ENCODE measurements at places on chromosomes 13 and 19.

DNA sequence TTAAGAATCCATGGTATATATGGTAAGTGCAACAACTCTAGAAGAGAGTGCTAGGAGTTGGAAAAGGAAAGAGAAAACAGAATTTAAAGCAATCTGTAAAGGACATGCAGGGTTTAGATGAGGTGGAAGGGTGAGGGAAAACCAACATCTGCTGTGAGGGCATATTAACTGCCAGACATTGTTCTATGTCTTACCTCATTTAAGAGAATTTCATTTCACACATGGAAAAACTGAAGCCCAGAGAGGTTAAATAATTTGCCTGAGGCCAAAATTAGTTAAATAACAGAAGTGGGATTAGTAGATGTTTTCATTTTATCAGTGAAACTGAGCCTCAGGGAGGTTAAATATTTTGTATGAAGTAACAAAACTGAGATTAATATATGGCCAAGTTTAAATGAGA is 7.4 kb upstream of the USPL1 start:
- DNase-seq: no peak

DNA sequence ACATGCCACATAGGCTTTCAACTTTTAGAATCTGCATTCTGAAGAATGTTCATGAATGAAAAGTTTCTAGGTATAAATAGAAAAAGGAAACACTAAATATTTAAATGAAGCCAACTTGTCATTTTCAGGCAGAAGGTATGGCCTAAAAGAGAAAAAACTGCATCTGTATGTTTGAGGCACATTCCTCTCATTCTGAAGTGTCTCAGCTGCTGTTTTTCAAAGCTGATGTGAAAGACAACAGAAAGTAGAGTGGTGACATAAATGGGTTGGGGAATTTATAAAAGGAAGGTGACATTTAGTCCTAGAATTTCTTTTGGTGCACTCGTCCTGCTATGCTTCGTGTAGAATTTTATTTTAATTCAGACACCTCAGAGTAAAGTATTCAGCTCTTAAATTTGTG is 539.6 kb upstream of the SLITRK5 start:
- DNase-seq: no peak

DNA sequence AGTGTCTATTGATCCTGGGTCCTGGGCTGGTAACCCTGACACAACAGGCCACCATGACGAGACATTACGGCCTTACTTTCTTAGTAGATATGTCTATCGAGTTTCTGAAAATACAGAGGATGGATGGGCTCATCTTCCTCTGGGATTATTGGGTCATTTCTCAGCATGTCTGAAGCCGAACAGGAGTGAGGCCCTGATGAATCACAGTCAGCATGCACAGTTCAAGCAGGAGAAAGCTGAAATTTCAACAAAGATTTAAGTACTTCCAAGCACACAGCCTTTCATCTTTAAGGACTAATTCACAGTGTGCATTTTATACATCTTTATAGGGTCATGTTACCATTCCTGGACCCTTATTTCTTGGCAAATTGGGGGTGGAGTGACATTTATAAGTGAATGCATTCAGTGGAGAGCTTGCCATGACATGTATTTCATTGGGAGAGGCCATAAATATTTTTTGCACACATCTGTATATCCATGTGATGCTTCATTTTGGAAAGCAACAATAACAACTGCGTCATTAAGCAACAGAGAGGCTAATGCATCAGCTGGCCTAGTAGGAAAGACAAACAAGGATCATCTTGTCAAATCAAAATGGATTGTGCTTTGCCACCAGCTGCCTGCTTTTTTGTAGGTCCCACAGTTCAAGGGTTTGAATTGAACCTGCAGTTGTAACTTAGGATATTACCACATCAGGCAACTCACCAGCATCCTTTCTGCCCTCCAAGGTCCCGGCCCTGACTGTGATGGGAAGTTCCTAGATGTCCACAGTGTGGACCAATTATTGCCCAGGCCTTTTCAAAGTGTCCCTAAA is 143.5 kb downstream of the DNAJC15 start:
- no peak for DNase-seq

- peak; percentile 38 for DNase-seq
Observed at GRCh38 chr19:54158812-54159351, 639 bp downstream of the LENG1 start.

DNA sequence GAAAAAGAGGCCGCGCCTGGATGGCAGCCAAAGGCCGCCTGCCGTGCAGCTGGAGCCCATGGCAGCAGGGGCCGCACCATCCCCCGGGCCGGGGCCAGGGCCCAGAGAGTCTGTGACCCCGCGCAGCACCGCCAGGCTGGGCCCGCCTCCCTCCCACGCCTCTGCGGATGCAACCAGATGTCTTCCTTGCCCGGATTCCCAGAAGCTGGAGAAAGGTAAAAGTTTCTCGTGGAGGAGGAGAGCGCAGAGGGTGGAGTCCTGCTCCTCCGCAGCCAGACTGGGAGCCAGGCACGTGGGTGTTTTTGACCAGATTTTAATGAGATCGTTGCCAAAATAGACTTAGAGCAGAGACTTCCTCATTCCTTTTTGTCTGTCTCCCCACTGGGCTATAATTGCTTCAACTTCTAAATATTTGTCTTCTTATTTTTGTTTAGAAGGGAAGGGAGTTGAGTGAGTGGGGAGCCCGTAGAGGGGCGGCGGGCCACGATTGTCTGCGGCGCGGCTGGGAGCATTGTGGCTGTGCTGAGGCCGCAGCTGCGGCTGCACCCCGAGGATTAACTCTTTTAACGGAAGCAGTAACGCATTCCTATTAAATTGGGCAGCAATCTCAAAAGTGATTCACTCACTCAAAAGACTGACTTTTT is 22.8 kb upstream of the NDUFS7 start:
- DNase-seq: no peak

GRCh38 chr19:12779162-12779993 is 4.0 kb upstream of the HOOK2 start:
- peak; percentile 26 for DNase-seq

GRCh38 chr13:44292545-44292944 is 81.1 kb upstream of the SERP2 start:
- DNase-seq: no peak

DNA sequence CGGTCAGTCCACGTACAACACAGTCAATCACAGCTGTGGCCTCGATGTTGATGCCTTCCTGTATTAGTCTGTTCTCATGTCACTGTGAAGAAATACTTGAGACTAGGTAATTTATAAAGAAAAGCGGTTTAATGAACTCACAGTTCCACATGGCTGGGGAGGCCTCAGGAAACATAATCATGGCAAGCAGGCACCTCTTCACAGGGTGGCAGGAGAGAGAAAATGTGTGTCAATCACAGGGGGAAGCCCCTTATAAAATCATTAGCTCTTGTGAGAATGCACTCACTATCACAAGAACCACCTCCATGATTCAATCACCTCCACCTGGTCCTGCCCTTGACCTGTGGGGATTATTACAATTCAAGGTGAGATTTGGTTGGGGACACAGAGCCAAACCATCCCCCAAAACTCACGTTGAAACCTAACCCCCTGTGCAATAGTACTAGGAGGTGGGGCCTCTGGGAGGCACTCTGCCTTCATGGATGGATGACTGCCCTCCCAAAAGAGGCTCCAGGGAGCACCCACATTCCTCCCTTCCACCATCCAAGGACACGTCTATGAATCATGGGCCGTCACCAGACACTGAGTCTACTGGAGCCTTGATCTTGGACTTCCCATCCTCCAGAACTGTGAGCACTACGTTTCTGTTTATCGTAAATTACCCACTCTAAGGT is 2.3 kb upstream of the PROZ start:
- no peak for DNase-seq

GRCh38 chr13:77233159-77233558 is 93.7 kb downstream of the MYCBP2 start:
- no peak for DNase-seq

- no peak for DNase-seq
Observed at GRCh38 chr13:62721893-62722292, 1306.2 kb upstream of the PCDH20 start.

DNA sequence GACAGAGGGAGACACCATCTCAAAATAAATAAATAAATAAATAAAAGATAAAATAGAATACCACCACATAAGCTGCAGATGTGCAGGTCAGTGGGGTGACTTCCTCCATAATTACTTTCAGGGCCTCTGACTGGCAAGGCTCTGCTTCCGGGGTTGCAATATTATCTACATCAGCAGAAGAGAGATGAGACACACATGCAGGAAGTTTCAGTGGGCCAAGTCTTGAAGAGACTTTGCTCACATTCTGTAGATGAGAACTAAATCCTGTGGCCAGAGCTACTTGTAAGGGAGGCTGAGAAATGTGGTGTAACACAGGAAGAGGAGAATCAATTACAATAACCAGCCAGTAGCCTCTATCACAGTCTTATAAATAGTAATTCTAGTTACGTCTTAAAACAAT is 89.9 kb upstream of the MAB21L1 start:
- no peak for DNase-seq

DNA sequence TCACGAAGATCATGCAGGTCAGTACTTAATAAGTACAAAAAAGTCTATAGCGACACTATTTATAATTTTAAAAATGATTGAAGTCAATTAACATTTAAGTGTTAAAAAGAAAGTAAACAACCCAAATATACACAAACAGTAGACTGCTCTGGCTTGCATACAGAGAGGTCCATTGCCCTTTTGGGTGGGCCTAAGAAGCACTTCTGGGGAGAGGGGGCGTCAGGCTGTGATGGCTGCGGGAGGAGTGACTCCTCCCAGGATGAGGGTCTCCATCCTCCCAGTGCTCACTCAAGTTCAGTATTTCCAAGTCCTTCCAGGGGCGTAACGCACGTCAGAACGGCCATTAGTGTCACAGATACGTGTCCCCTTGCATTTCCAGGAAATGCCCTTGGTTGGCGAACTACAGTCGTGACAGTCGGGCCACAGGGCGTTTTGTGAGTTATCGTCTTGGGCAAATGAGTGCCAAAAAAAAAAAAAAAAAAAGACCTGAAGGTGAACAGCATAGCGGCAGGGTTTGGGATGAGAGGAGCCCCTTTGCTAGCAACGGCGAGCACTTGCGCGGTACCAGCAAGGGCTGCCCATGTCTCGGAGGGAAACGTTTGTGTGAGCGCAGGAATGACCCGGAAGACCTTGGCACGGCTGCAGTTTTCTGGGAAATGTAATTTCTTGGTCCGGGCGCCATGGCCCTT is at the start of gene SCGB2B2:
Gene SCGB2B2 (minus strand): TSS at position 463 of the 689 bp plus-strand sequence. CDS start 82,596 bp downstream, outside the sequence.
- peak; percentile 66 for DNase-seq

DNA sequence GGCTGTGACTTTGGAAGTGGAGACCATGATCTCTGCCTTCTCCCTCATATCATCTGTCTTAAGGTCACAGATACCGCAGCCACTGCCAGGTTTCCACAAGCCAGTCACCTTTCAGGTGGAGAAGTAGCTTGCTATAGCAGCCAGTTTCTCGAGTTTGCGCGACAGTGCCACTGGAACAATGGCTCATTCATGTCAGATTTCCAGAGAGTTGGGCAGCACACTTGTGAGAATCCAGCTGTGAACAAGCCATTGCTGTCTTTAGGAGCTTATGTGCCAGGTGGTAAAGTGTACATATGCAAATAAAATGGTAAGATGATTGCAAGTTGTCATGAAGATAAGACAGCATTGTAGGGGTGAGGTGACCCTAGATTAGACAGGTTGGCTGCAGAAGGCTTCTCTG is 22.3 kb downstream of the GARRE1 start:
- no peak for DNase-seq

DNA sequence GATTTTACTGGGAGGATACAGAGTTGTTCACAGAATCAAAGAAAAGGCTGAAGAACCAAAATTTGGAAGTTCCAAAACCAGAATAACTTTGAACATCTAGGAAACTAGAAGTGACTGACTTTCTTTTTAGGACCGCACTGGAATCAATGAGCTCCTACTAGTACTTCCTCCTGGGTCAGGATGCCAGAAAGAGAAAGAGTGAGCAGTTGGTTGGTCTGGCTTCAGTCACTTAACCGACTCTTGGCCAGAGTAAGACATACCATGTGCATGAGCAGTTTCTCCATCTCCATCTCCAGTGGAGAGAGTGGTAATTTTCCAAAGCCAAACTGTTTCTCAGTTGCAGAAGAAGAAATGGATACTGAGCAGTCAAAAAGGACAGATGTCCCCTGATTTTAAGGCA is 27.1 kb upstream of the MTUS2 start:
- no peak for DNase-seq

- no peak for DNase-seq
Observed at GRCh38 chr13:91889641-91890040, 491.2 kb downstream of the GPC5 start.

DNA sequence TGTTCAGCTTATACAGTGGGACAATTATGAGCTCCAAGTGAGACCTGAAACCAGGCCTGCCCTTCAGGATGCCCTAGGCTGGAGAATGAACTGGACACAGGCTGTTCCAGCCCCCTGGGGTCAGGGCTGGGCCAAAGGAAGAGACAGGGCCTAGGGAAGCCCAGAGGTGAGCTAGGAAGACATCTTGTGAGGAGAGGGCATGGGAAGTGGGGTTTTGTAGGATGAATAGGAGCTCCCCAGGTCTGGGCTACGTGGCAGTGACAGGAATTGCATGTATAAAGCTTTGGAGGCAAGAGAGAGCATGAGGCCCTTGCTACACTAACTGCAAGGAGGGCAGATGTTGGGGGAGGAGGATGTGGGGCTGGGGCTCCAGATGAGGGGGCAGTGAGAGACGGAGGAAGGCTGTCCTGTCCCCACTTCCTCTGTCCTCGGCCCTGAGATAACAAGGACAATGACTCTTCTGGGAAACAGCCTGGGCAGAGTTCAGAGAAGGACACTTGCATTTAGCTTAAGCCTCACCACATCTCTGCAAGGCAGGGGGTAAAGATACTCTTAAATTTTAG is 1.5 kb upstream of the TBXA2R start:
- DNase-seq: no peak

DNA sequence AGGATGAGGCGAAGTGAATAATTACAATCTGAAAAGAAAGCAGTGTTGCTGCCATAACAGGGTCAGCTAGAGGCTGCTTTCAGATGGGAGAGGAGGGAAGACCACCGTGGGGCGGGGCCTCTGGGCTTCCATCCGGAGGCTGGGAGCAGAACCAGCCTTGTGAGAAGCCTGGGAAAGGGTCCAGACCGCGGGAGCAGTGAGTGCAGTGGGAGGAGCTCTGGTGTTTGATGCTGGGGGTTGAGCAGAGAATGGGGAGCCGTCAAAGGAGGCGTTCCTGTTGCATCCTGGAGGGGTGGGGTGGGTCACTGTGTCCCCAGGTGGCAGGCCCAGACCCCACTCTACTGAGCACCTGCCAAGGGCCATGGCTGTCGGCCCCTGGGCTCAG is 18.1 kb downstream of the NKPD1 start:
- DNase-seq: no peak

Measured in CD4-positive, alpha-beta T cell treated with Interleukin-12 subunit alpha and Interleukin-12 subunit beta, for 1 hour (primary cell).